ENCODE measurements at places on chromosomes 1 and 21. TPM values are rescaled to one million over a fixed set of nuclear protein-coding genes. Genes with fewer than 3 reads are reported as not detected.
A peak's percentile ranks its signal among the peaks of the same experiment; 100 is the strongest.

Gene LHX8
- not detected for total RNA-seq

Gene AXDND1
- 0.58 TPM for total RNA-seq

DNA sequence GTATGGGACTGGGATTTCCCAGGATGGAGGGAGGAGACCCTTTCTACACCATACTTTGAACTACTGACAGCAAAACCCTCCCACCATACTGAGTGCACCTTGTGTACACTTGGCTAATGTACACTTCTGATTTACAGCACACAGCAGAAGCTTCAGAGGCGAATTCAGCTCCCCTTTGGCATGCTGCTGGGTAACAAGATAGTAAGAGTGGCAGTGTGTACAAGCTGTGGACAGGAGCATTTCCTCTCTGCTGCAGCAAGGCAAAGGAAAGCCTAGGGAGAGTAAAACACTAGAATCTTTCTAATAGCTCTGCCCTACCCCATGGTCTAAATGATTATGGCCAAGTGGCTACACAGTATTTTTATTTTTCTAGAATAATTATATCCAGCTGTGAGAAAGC, 83.9 kb upstream of the ARTN start:
- no peak for DNase-seq

Gene CATSPERE
- 0.93 TPM for total RNA-seq

Gene RPE65
- not detected for total RNA-seq

Gene SH2D1B
- total RNA-seq = not detected

- DNase-seq = no peak
These were observed 264.8 kb downstream of the CAMTA1 start for GRCh38 chr1:7049913-7050625.

GRCh38 chr1:156840186-156840897, 18.6 kb downstream of the INSRR start:
- no peak for DNase-seq

GRCh38 chr1:180254496-180254819, 24.4 kb downstream of the LHX4 start:
- no peak for DNase-seq

DNA sequence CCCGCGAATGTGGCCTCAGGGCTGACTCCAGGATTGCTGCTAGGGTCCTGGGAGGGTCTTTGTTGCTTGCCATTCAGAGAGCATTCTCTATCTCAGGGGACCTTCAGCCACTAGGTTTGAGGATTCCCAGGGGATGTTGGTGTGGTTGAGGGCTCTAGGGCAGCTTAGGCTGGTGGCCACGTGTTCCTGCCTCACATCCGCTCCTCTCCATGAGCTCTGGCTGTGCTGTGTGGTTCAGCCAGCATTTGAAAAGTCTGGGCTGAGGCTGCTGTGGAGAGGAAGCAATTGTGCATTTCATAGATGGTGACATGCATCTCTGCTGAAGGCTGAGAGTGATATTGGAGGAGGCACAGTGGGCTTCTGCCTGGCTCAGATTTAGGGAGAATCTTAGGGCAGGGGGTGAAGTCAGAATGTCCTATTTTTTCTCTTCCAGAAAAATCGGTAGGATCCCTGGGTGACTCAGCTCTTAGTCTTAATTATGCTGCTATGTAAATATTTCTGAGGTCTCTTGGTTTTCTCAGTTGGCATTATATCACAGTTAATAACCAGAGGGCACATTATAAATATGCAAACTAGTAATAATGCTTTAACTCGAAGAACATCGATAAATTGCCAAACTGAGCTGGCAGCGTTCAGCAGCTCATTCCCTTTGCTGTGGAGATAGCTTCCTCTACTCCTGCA, 182.3 kb downstream of the CAMTA1 start:
- no peak for DNase-seq

Gene FASLG
- total RNA-seq = 3.9 TPM

Gene DAP3
- 119 TPM for total RNA-seq

Gene LEFTY2
- total RNA-seq = not detected

GRCh38 chr1:25798666-25799351, 1.2 kb upstream of the SELENON start:
- no peak for DNase-seq

GRCh38 chr21:46248422-46248782, 19.8 kb upstream of the LSS start:
- DNase-seq = no peak

Gene THEM5
- total RNA-seq = not detected

GRCh38 chr21:15122241-15122640, 57.4 kb upstream of the NRIP1 start:
- DNase-seq = no peak

DNA sequence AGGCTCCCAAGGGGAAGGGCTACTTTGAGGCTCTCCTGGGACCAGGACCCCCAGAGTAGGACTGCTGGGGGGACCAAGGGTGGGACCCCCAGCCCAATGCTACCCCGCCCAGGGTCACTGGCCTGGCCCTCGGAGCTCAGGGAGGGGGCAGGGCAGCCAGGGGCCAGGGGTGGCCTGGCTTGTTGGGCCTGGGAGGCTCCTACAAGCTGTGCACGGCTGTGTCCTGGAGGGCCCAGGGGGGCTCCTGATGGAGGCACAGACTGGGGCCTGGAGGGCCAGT, 2.2 kb downstream of the HES4 start:
- DNase-seq = no peak

DNA sequence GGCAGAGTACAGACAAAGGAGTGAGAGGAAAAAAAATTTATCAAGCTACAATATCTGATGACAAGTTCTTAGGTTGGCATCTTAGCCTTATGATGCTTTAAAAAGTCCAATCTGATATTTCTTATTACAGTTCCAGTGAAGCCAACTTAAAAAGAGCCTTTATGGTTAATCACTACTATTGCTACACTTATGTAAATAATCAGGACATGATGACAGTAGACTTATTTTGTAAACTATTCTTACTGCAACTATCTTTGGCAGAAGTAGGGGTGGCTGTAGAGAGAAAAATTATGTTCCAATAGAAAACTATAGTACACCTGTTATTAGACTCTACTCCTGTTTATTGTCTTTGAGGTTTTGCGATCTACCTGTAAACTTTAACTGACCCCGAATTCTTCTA, 25.8 kb upstream of the NUF2 start:
- DNase-seq = no peak

DNA sequence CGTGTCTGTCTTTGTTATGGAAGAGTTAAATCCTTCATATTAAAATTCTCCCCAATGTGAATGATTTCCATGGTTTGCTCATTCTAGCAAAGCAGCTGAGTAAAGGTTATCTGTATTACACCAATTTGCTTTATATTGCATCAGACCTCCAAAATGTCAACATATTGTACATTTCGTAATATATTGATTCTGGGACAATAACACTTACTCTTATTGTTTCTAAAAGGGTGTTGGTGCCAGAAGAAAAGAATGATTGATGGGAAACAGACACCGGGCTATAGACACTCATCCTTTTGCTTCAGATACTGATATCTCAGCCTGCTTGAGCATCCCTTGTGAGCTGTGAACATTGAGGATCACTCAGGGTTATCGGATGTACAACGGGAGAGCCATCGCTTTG, 7.0 kb downstream of the NTNG1 start:
- DNase-seq = no peak

DNA sequence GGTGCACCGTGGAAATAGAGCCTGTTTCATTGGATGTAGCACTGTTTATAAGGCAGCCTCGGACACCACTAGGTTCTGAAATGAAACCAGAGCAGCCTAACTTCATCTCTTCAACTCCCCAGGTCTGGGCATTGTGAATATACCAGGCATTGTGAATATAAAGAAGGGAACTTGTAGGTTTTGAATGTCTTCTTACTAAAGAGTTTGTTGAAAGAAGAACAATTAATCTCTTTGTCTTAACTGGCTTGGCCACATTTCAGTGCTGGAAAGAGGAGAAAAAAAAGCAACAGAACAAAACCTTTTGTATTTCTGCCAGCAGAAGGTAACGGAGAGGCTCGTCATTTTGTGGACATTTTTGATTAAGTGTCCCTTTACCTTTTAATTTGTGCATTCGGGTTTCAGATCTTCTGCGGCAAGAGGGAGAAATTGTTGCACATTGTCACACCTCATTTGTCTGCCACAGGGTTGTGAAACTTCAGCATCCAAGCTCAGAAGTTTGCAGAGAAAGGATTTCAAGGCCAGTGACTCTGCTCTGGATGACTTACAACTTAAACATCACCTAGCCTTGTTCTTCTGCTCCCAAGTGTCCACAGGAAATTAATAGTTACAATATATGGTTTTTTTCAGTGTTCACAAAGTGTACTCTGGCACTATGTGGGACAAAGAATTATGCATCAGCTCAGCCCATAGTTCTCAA, 158.3 kb downstream of the KAZN start:
- DNase-seq = no peak

- DNase-seq = peak; percentile 92
These were observed 24.9 kb upstream of the KCNA2 start for GRCh38 chr1:110630839-110631663.

DNA sequence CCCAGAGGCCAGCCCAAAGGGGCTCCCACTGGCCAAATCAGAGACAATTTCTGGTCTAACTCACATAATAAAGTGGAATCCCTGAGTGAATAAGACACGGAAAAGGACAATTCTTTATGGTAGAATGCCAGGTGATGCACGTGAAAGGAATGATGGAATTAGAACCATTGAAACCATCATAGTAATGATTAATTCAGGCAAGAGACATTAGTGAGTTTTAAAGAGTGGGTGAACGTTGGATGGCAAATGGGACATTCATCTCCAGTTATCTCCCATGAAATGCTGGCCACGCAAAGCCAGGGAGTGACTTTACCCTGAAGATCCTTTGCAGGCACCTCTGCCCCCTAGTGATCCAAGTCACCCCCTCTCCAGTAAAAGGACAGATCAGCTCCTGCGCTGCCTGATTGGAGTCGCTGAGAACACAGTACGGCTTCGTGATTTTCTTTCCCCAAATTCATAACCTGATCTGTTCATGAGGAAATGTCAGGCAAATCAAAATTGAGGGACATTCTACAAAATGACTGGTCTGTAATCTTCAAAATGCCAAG, 87.5 kb downstream of the AJAP1 start:
- DNase-seq = no peak

DNA sequence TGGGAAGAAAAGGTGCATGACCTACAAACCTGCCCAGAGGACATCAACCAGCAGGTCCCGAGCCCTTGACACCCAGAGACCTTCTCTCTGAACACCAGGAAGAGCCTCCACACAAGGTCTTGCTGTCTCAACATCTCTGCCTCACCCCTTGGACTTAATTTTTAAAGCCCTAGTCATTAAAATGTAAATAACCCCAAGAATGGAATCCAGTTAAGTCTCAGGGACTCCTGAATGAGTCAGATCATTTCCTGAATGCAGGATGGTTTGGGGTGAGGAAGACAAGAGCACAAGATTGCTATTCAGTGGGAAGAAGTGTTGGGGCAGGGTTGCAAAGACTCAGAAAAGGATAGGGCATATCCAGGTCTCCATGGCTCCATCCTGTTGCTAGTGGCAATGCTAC, 17.8 kb upstream of the GRIK3 start:
- DNase-seq = no peak

Gene EPHA8
- not detected for total RNA-seq

Gene GLIS1
- not detected for total RNA-seq

- no peak for DNase-seq
These were observed 16.8 kb downstream of the PHTF1 start for GRCh38 chr1:113742515-113742914.

GRCh38 chr1:18972991-18973390, 16.5 kb upstream of the IFFO2 start:
- DNase-seq = no peak

Gene MAN1C1
- total RNA-seq = 24.1 TPM

DNA sequence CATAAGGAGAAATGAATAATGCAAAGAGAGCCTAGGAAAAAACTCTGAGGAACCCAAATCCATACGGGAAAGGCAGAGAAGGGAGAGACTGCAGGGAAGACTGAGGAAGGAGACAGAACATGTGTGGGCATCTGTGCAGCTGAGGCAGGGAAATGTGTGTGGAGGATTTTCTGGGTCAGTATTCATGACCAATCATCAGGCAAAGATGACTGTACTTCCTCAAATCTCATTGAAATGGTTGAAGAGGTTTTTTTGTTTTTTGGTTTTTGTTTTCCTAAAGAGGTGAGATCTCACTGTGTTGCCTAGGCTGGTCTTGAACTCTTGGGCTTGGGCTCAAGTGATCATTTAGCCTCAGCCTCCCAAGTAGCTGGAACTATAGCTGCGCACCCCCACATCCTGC, 15.7 kb downstream of the DIP2A start:
- DNase-seq = no peak

GRCh38 chr1:180489976-180490375, 12.4 kb downstream of the ACBD6 start:
- DNase-seq = no peak

Gene OPRD1
- total RNA-seq = not detected

- no peak for DNase-seq
These were observed 45.6 kb upstream of the RGS2 start for GRCh38 chr1:192763243-192763642.

Gene BARHL2
- not detected for total RNA-seq

Gene MPL
- not detected for total RNA-seq

DNA sequence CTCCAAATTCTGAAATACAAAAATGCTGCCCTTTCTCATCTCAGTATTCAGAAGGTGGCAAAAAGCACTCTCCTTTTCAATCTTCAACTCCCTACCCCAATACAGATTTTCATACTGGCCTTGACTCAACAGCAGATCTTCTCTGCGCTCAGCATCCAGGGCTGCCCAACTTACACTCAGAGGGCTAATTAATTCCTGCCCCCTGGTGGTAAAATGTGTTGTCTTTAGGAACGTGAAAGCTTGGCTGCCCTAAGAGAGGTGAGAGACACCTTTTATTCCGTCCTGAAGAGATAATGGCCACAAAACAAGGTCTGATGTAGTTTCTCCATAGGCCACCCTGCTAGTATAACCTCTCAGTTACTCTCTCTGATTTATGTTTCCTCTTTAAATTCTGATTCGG, 25.0 kb downstream of the KRTAP24-1 start:
- no peak for DNase-seq

DNA sequence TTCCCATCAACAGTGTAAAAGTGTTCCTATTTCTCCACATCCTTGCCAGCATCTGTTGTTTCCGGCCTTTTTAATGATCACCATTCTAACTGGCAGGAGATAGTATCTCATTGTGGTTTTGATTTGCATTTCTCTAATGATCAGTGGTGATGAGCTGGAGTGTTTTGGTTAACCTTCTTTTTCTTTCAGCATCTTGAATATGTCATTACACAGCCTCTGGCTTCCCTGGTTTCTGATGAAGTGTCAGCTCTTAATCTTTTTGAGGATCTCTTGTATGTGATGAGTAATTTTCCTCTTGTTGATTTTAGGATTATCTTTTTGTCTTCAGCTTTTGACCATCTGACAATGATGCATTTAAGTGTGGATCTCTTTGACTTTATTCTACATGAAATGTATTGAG, 133.2 kb upstream of the GRIK3 start:
- DNase-seq = no peak

Gene RIMKLA
- total RNA-seq = 3.1 TPM

- DNase-seq = no peak
These were observed 725 bp downstream of the GUCA2A start for GRCh38 chr1:42163536-42164503.

- DNase-seq = no peak
These were observed 143.3 kb downstream of the GREM2 start for GRCh38 chr1:240468656-240469055.
